ENCODE measurements at places on chromosomes 1 and 21. TPM values are rescaled to one million over a fixed set of nuclear protein-coding genes. Genes with fewer than 3 reads are reported as not detected.

KRTAP13-1 gene
- not detected for total RNA-seq

TIE1 gene
- 21.4 TPM for total RNA-seq

FNDC5 gene
- 1.7 TPM for total RNA-seq

FBXO44 gene
- total RNA-seq: 19.3 TPM

PTPRF gene
- 405 TPM for total RNA-seq

C1orf141 gene
- not detected for total RNA-seq

ADAMTSL4 gene
- total RNA-seq: 48.2 TPM

CDC20 gene
- total RNA-seq: 2.0 TPM

GJA9 gene
- total RNA-seq: 0.42 TPM

MROH9 gene
- not detected for total RNA-seq

TGFBR3 gene
- total RNA-seq: 102 TPM

RSPO1 gene
- 1.3 TPM for total RNA-seq

AMIGO1 gene
- 6.0 TPM for total RNA-seq

DNA sequence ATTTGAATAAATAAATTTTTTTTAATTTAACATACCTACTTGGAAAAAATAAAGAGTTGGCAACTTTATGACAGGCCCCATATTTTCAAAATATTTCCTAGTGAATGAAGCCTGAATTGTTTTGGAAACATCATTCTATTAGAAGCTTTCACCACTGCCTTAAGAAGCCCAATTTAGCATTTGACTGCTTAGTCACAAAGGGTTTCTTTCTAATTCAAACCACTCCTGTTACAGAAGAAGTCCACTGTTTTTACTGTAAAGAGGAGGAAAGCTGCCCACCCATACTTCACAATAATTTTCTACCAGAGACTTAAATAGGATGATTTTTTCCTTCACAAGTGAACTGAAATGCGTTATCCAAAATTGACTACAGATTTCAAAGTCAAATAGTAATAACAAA, 534.6 kb upstream of the PTBP2 start:
- no peak for DNase-seq

DNA sequence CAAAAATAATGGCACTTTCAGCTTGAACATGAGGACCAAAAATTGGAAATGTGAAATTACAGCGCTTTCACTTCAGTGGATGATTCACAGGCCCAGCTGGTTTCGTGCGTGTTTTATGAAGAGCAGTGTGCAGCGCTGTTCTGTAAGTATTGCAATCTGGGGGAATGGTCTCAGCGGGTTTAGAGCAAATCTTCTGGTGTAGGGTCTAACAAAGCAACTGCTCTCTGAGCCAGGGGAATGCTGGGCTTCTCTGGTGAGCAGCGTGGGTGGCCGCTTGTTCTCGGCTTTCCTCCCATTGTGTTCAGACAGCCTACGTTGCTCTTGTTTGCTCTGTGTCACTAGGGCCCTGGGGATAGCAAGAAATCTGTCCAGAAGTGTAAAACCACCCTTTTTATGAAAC, 42.4 kb upstream of the GADD45A start:
- DNase-seq: no peak

GRCh38 chr1:61115436-61115835, 33.1 kb downstream of the NFIA start:
- DNase-seq: no peak

GRCh38 chr21:42013376-42013775, 3.2 kb upstream of the ZBTB21 start:
- DNase-seq: no peak

- DNase-seq: peak; percentile 82
These were observed 101.8 kb downstream of the PRDM16 start for GRCh38 chr1:3170561-3171453.

DNA sequence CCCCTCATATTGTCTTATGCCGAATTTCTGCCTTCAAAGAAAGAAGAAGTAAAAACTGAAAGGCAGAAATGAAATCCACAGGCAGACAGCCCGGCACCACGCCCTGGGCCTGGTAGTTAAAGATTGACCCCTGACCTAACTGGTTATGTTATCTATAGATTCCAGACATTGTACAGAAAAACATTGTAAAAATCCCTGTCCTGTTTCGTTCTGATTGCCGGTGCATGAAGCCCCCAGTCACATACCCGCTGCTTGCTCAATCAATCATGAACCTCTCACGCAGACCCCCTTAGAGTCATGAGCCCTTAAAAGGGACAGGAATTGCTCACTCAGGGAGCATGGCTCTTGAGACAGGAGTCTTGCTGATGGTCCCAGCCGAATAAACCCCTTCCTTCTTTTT, 49.3 kb downstream of the JMJD4 start:
- DNase-seq: no peak

DNA sequence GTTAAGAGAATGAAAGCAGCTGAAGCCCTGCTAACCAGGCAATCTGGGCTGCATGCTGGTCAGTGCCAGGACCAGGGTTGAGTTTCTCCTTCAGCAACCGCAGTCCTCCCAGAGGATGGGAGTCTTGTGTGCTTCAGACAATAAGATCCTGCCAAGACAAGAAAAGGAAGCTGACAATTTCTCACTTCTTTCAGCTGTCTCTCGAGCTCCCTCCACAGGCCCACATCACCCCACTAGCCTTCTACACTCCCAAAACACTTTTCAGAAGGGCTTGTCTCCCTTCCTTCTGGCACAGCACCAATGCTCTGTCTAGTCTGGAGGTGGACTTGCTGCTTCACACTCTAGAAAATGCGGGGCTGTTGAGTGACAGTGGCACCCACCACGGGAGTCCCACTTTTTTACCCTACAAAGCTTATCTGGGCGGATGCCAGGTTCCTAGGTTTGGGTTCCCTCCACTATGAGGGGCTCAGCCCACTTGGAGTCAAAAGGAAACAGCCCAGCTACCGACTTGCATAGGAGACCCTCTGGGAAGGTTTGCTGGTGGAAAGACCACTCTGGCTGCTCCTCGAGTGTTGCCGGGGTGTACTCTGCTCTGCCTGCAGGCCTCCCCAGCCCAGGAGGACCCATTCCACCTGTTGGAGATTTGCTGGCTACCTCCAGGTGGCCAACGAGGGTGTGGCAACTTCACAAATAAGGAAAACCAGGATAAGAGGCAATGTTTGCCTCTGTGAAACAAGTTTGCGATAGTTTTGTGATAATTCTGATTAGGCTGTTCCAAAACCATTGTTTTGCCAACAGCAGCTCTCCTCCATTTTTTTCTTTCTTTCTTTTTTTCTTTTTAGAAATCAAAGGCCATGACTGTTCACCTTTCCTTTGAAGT, 68.9 kb downstream of the TENT5C start:
- DNase-seq: no peak

DNA sequence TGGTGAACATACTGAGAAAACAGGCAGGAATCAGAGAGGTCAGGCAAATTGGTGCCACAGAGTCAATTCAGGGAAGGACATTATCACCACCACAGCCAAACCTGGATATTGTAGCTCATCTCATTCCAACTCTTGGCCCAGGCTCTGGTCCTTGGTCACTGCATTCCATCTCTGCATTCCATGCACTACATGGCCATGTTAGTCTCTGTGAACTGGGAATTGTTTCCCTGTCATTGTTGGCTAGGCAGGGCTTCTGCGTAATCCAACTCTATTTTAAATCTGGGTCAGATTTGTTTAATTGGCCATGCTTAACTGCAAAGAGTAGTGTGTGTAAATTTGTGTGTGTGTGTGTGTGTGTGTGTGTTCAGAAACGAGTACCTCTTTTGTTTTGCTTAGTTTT, 837.6 kb upstream of the ADAMTS5 start:
- no peak for DNase-seq

- no peak for DNase-seq
These were observed 2.0 kb downstream of the UBE2Q1 start for GRCh38 chr1:154556422-154556821.

- no peak for DNase-seq
These were observed 88.3 kb upstream of the SGIP1 start for GRCh38 chr1:66445492-66446181.

DNA sequence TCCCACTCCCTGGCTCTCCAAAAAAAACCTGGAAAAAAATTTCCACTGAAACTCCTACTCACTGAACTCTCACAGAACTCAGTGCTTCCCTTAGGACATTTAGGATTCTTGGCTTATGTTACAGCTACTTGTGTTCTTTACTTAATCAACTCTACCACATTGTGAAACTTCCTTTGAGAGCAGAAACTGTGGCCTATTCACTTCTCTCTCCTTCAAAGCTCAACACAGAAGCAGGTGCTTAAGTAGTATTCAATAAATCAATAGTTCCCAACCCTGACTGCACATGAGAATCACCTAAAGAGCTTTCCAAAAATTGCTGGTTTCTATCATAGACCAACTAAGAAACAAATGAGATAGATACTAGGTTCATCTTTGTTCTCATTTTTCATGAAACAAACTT, 67.9 kb upstream of the DMRTA2 start:
- DNase-seq: no peak

DNA sequence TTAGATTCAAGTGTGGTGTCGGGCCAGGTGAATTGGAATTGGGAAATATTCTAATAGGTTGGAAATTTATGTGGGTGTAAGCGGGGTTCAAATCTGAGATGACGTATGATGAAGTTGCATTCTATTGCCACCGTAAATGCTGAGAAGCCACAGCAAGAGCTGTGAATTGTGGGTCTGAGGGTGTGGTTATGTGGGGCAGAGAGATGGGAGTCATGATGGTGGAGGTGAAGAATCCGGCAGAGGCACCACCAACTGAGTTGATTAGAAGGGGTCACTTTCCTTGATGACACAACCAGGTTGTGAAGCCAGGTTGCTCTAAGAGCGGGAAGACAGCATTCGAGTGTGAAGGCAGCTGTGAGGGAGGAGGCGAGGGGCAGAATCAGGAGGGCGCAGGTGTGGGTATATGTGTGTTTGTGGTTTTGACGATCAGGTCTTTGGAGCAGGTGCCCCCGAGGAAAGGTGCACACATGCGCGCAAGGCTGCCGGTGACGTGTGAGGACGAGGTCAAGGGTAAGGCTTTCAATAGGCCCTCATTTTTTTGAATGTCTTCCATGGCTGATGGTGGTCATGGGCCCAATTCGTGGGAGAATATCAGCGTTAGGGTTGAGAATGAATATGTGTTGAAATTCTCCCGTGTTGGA, 18.7 kb downstream of the LRRC3 start:
- no peak for DNase-seq

- no peak for DNase-seq
These were observed 1075.0 kb downstream of the TTLL7 start for GRCh38 chr1:82923931-82924330.

DNA sequence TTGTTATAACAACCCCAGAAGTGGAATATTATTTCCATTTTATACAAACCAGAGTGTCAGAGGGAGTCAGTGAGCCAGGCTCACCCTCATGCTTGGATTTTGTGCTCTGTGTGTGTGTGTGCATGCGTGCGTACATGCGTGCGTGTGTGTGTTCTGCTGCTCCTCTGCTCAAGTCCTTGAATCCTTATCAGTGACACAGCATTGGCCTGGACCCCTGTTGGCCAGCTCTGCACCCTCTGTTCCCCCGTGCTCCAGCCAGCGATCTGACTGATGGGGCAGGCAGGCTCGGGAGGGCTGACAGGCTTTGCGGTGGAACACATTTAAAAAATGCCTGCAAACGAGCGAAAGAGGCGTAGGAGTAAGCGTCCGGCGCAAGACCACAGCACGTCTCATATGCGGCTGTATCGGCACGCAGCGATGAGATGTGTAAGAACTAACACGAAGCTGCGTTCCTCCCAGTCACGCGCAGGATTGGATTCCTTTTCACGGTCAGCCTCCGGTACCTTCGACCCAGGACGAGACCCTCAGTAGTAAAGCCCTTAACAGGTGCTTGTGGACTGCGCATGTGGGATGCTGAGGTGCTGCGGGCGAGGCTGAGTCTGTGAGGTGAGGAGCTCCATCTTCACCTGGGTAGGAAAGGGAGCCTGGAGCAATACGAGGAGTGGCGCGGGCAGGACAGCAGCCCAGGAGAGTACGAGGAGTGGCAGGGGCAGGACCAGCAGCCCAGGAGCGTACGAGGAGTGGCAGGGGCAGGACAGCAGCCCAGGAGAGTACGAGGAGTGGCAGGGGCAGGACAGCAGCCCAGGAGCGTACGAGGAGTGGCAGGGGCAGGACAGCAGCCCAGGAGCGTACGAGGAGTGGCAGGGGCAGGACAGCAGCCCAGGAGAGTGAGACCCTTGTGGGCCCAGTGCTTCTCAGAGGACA, 130.9 kb downstream of the GALNT2 start:
- no peak for DNase-seq

GRCh38 chr1:163472651-163473248, 151.0 kb downstream of the NUF2 start:
- no peak for DNase-seq

DNA sequence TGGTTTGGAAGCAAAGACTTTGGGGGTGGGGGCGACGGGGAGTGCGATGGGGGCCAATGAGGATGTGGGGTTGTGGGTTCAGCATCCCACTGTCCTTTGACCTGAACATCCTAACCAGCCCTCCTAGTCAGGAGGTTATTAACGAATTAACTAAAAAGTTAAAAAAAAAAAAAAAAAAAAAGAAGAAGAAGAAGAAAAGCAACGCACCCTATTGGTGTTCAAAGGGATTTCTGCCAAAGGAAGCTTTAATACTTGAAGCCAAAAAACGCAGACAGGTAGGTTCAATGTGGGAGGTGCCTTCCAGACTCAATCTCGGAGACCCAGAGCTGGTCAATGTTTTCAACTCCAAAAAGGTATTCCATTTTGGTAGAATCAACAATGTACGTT, 2.2 kb downstream of the CLIC6 start:
- DNase-seq: no peak

DNA sequence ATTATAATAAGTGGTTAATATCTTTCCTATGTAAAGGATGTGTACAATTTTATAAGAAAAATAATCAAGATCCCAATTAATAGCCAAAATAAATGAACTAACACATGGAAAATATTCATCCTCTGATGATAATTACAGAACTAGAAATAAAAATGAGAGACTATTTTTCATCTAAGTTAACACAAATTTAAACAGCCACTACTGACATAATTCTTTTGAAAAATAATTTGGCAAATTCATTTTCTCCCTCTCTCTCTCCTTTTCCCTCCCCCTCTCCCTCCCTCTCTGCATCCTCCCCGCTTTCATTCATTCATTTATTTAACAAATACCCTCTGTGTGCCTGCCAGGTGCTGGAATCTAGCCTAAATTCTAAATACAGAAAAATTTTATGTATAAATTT, 10.3 kb upstream of the SFPQ start:
- DNase-seq: no peak

- DNase-seq: no peak
These were observed 44.9 kb downstream of the ARHGEF11 start for GRCh38 chr1:157000686-157001085.

- DNase-seq: peak; percentile 81
These were observed 10.5 kb upstream of the KDF1 start for GRCh38 chr1:26970810-26971209.

GRCh38 chr1:230278376-230278775, 147.8 kb downstream of the PGBD5 start:
- DNase-seq: no peak

DNA sequence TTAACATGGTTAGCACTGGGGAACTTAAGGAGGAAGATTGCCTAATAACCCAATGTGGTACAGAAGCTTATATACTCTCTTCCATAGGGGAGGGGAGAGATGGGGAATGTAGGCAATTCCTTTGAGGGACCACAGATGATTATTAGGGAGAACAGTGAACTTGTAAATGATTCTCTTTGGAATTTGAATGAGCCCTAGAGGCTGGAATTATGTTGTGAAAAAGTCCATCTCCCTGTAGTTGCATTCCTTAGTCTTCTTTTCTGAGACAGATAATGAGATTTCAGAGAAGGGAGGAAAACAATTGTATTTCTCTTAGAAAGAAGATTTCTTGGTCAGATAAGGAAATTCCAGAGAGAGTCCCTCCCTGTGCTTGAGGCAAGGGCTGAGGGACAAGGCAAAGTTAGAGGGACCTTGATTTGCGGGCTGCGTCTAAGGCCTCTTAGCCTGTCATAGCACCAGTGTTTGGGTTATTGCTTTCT, 89.0 kb upstream of the HMCN1 start:
- no peak for DNase-seq

- no peak for DNase-seq
These were observed 145.4 kb downstream of the GALNT2 start for GRCh38 chr1:230212405-230212936.
